ENCODE measurements at places on chromosomes 6 and 20.

DNA sequence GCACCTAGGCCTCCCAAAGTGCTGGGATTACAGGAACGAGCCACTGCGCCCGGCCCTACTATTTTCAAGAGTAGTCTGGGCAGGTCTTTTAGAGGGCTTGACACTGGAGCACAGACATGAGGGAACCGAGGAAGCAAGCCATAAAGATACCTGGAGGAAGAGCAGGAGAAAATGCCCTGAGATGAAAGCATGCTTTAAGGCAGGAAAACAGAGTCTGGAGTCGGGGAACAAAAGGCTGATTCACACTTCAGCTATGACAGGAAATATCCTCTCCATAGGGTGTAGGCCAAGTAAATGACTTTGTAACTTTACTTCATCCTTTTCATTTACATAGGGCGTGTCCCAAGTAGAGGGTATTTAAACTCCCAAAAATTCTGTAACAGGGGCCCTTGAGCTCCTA is 4.3 kb upstream of the SERINC3 start:
- no peak for DNase-seq

DNA sequence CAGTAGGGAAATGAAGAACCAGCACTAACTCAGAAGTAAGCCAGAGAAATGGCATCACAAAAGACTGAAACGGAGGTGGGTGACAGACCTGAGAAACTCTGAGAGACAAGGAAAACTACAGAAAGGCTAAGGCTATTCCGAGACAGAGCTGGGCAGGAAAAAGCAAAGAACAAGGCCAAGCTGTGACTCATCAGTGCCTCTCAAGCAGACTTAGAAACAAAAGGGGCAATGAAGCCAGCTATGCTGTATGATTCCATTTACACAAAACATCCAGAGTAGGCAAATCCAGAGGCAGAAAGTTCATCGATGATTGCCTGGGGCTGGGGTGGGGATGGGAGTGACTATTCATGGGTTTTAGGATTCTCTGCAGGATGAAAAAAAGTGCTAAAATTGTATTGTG is 50.0 kb downstream of the SLC23A2 start:
- DNase-seq, result no peak

DNA sequence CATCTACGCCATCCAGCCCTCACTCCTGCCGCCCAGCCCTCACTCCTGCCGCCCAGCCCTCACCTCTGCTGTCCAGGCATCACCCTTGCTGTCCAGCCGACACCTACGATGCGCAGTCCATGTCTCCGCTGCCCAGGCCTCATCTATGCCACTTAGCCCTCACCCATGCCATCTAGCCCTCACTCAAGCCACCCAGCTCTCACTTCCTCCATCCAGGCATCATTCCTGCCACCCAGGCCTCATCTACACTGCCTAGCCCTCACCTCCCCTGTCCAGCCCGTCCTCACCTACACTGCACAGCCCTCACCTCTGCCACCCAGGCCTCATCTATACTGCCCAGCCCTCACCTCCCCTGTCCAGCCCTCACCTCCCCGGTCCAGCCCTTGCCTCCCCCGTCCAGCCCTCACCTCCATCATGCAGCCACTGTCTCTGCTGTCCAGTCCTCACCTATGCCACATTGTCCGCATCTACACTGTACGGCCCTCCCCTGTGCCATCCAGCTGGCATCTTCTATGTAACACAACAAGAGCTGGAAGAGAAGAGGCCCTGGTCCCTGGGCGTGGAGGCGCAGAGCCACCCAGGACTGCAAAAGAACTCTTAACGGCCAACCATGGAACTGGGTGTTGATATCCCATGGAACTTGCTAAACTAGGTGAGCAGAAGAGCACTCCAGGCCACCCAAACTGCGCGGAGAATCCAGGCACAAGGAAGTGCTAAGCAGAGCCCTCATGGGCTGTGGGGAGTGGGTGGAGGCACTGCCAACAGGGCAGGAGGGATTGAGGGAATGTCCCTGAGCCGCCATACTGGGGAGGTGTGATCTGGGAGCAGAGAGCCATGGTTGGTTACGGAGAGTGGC is 31.0 kb downstream of the RNASET2 start:
- DNase-seq, result no peak

DNA sequence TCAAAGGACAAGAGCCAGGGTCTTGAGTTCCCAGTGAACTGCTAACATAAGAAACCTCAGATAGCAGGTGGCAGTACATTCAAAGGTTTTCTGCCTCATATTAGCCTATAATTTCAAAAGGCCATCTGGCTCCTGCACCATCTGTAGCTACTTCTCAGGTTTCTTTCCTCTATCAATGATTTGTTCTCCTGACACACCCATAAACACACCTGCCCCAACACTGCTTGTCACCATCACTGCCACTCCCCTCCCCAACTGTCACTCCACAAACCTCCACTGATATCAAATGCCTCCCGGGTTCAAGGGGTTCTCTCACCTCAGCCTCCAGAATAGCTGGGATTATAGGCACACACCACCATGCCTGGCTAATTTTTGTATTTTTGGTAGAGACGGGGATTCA is 152.7 kb upstream of the SLC22A16 start:
- no peak for DNase-seq

DNA sequence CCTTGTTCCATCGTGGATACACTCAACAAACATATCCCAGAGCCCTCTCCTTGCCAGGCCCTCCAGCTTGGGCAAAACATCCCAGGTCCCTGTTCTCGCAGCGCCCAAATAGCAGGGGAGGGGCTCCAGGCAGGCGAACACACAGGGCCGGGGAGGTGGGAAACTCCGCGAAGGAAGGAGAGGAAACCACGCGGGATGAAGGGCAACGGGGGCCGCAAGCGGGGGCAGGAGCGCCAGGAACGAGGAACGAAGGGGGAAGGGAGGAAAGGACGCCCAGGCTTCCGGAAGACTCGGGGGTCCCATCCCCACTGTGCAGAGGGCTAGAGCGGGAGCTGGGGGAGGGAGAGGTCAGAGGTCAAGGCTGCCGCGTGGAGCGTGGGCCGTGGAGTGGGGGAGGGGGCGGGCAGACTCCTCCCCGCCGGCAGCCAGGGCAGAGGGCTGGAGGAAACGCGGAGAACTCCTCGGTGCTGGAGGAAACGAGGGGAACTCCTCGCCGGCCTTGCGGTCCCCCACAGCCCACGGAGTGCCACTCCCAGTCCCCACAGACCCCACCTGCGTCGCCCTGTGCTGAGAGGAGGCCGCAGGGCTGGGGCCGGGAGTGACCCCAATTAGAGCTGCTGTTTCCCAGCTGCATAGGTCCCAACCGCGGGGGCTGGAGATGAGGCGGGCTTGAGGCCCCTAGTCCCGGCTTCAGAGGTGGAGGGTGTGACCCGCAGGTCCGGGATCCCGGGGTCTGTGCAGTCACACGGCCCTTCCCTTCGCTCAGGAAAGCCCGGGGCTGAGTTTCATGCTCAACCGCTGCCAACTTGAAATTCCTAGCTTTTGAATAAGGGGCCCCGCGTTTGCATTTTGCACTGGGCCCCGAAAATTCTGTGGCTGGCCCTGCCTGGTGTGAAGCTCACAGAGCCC is 1.2 kb upstream of the RBM38 start:
- DNase-seq, result peak; percentile 47

GRCh38 chr6:136652656-136653055 is 102.4 kb upstream of the MAP7 start:
- no peak for DNase-seq

DNA sequence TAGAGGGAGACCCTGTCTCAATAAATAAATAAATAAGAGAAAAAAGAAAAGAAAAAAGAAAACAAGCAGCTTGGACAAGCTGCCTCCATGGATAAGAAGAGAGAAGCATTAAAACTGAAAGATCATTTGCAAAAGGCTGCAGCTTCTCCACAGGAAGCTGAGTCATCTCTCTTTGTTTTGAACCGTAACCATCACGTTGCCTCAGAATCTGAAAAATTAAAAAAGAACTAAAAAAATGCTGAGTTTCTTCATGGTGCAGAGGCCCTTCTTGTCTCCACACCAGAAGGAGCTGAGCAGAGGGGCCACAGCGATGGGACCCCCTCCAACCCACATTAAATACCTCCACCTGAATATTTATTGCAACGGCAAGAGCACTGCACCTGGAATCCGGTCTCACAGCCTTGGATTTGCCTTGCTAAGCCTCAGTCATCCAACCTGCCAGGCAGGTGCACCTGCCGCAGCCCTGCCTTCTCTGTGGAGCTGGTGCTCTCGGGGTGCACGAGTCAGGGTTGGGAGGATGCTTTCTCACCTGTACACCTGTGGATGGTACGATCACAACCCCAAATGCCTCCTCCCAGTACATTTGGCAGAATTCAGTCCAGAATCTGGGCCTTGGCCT is 28.1 kb downstream of the TOX2 start:
- DNase-seq, result peak; percentile 19

DNA sequence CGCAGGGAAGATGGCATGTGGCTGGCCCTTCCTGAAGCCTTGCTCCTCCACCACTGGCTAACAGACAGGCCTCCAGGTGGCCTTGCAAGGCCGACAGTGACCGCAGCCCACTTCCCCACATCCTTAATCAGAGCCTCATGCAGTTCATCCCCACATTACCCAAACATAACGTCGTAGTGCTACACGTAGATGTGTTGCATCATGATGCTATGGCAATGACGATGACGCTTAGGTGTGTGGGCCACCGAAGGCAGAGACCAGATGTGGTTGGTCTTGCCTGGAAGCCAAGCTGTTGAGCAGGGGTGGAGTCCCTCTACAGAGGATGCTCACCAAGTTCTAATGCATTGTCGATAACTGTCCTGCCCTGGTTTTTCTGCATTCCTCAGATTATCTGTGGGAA is 5.6 kb downstream of the CD93 start:
- no peak for DNase-seq

DNA sequence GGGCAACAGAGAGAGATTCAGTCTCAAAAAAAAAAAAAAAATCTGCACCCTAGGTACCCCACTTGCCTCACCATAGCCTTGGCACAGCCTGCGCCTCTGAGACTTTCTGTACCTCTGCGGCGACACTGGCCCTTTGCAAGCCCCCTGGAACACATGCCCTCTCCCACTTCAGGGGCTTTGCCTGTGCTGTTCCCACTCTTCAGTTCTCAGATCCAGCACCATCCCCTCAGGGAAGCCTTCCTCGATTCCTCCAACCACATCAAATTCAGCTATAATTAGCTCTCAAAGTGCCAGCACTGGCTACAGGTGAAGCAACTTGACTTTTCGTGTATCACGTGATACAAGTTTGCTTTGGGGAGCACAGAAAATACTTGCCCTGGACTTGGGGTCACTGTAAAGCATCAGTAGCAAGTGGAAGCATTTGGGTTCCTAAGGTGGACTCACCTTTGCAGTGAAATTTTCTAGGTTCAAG is 2.1 kb upstream of the UBE2V1 start:
- DNase-seq, result no peak

- no peak for DNase-seq
These were observed 126.8 kb downstream of the IPCEF1 start for GRCh38 chr6:154229786-154230185.

DNA sequence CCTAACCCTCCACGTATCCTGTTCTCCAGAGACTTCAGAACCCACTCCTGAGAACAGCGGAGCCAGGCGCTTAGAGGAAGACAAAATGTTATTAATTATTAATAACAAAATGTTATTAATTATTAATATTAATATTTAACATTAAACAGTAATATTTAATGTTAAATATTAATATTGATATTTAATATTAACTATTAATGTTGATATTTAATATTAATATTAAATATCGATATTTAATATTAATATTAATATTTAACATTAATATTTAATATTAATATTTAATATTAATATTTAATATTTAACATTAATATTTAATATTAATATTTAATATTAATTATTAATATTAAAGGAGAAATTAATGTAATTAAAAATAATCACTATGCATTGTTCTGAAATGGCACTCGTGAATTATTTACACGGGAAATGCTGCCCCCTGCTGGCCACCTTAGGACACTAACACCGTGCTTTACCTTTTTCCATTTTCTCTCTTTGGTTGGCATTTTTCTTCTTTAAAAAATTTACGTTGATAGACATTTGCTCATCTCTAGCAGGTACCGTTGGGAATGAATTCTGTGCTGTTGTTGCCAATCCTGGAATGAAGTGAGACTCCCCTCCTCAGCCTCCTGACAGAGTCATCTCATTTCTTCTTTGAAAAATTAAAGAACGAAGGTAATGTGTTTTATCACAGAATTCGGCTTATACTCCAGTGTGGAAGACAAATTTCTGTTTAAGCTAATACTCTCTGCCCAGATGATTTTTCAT is 7.5 kb upstream of the GGTLC1 start:
- peak; percentile 25 for DNase-seq

DNA sequence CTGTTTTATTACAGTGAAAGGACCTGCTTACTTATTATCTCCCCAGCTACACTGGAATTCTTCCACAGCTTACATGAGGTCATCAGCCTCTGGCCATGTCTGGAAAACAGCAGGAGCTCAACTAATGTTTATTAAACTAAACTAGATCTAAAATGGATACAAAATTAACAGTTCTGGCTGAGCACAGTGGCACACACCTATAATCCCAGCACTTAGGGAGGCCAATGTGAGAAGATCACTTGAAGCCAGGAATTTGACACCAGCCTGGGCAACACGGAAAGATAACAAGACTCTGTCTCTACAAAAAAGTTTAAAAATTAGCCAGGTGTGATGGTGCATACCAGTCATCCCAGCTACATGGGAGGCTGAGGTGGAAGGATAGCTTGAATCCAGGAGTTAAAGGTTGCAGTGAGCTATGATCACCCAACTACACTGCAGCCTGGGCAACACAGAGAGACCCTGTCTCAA is 220.8 kb upstream of the MARCKS start:
- DNase-seq, result no peak

- no peak for DNase-seq
These were observed 19.8 kb downstream of the USP45 start for GRCh38 chr6:99495466-99495865.

- no peak for DNase-seq
These were observed 10.3 kb upstream of the LPIN3 start for GRCh38 chr20:41330343-41330720.

- DNase-seq, result no peak
These were observed 45.9 kb upstream of the ZNFX1 start for GRCh38 chr20:49323622-49324238.

DNA sequence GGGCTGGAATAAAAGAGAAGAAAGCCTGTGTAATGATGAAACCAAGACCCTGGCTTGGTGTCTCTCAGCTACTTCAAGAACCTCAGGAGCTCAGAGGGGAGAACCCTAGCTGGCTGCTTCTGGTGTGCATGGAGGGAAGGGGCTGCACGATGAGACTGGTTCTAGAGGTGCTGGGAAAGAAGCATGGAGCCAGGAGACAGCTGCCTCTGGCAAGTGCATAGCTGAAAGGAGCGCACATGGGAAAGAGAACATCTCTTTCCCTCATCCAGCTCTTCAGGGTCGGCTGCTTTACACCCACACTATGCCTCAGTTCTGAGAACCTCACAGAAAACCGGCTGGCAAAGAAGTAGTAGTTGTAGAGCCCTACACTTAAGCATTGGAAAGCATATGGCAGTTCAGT is 139.5 kb downstream of the QKI start:
- DNase-seq, result no peak

DNA sequence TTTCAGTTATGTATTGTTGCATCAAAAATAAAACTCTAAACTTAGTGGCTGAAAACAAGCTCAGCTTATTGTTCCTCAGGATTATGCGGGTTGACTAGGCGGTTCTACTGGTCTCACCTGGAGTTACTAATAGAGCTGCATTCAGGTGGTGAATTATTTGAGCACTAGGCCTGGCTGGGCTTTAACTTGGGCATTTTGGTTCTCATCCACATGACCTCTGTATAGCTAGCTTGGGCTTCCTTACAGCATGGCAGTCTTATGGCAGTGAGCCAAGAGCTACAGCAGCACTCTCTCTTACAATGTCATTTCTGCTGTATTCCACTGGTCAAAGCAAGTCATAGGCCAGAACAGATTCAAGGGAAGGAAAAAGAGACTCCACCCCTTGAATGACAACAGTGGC is 1.6 kb downstream of the PGBD1 start:
- DNase-seq, result no peak

- no peak for DNase-seq
These were observed 267.5 kb downstream of the SMOC2 start for GRCh38 chr6:168708526-168708925.
